Spinal cord (tissue), 10 donors: ENCODE measurements at places on chromosomes 1 and 21. TPM values are rescaled to one million over a fixed set of nuclear protein-coding genes. Genes with fewer than 3 reads are reported as not detected.

DNA sequence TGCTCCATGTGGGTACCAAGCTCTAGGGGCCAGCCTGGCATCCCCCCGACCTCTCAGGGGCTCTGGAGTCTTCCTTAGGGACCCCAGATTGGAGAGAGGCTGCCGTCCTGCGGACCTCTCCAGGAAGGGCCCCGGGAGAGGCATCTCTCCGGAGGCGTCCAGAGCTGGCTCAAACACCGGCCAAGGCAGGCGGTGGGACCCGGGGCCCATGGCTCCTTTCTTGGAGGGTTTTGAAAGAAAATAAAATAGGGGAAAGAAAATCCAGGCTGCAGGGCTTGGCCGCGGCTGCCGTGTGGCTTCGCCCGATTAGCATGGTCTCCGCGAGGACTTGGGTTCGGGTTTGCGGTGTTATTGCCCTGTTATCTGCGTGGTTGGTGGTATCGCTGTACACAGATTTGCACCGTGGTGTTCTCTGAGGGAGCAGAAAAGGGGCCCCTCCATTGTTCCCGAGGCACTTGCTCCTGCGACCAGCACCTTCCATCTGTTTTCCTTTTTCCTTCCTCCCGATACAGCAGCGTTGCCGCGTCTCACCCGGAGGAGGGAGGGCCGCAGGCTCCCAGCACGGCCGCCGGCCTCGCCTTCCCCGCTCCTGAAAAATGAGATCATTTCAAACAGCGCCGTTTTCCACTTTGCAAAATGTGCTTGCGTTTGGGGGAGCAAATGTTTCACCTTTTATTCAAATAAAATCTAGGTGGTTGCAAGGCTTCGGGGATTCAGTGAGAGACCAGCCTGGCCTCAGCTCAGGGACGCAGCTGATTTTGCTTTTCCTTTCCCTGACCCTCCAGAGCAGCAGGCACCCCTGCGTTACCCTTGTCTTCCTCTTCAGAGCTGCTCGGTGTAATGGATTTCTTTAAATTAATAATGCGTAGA lies 86.3 kb downstream of the PRDM16 start:
- H3K27me3 ChIP-seq: peaks cover 11% of the 10 kb centered on the region
- peaks cover 74% of the 10 kb centered on the region for H3K4me1 ChIP-seq

- no peak overlapping the region for H3K4me3 ChIP-seq
- peaks cover 41% of the 10 kb centered on the region for H3K4me1 ChIP-seq
- H3K27me3 ChIP-seq: no peaks in the 10 kb centered on the region
- DNase-seq: no peak
- H3K36me3 ChIP-seq: no peaks in the 10 kb centered on the region
These were observed 24.5 kb downstream of the IRF2BP2 start for GRCh38 chr1:234585330-234586055.

DNA sequence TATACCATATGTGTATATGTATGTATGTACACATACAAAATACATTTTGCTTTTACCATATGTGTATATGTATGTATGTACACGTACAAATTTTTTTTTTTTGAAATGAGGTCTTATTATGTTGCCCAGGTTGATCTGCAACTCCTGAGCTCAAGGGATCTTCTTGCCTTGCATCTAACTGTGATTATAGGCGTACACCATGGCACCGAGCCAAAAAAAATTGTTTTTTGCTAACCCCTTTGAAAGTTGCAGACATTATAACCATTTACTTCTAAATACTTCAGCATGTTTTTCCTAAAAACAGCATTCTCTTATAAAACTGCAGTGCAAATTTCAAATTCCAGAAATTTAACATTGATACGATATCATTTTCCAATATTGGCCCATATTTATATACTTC lies 147.0 kb downstream of the POU2F1 start:
- H3K4me1 ChIP-seq: peaks cover 3% of the 10 kb centered on the region
- no peaks in the 10 kb centered on the region for H3K27me3 ChIP-seq

GRCh38 chr21:36688324-36688723 lies 10.6 kb upstream of the SIM2 start:
- H3K27me3 ChIP-seq: peaks cover 64% of the 10 kb centered on the region
- H3K4me3 ChIP-seq: no peak overlapping the region
- H3K27ac ChIP-seq: no peak overlapping the region

- H3K27ac ChIP-seq: no peak overlapping the region
- no peaks in the 10 kb centered on the region for H3K27me3 ChIP-seq
- no peak overlapping the region for H3K4me3 ChIP-seq
- H3K36me3 ChIP-seq: no peaks in the 10 kb centered on the region
- H3K4me1 ChIP-seq: peaks cover 7% of the 10 kb centered on the region
These were observed 174.6 kb downstream of the RWDD3 start for GRCh38 chr1:95408507-95409136.

DNA sequence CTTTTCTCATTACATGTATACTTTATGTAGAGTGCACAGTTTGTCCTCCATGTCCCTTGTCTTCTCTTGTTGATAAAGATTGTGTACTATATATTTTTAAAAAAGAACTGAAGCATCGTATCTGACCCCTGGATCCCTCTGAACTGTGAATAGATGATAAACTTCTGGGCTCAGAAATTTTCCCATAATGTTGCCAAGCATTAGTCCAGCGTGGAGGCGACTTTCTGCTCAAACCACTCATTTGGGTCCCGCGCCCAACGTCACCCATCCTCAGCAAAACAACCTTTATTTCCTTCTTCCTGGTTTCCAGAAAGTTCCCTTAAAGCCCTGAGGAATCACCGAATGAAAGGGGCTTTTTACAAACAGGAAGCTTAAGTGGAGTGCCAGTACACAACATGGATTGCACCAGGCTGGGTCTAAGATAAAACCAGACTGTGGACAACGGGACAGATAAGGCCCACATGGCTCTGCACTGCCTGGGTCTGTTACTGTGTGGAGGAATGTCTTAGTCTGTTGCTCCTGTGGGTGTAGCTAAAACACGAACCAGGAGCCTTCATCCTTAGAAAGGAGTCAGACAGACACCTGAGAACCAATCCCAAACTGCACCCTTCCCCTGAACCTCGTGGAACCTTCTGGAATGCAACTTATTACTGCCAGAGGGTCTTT lies 15.6 kb downstream of the EVA1C start:
- H3K36me3 ChIP-seq: no peaks in the 10 kb centered on the region
- DNase-seq: no peak
- peaks cover 6% of the 10 kb centered on the region for H3K4me1 ChIP-seq
- no peaks in the 10 kb centered on the region for H3K27me3 ChIP-seq
- no peak overlapping the region for H3K4me3 ChIP-seq
- no peak overlapping the region for H3K27ac ChIP-seq

- H3K27me3 ChIP-seq: no peaks in the 10 kb centered on the region
- no peak overlapping the region for H3K27ac ChIP-seq
- no peak overlapping the region for H3K4me3 ChIP-seq
- DNase-seq: no peak
- H3K4me1 ChIP-seq: no peaks in the 10 kb centered on the region
These were observed 32.4 kb upstream of the PRDX6 start for GRCh38 chr1:173444757-173445156.

DNA sequence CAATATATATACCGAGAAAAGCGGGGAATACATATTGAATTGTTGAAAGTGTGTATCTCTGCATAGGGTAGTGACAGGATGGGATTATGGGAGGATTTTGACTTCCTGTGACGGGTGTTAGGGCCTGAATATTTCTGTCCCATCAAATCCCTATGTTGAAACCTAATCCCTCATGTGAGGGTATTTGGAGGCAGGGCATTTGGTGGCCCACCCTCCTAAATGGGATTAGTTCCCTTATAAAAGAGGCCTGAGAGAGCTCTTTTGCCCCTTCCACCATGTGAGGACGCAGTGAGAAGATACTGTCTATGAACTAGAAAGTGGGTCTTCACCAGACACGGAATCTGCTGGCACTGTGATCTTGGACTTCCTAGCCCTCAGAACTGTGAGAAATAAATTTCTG lies 137.3 kb downstream of the ZSCAN20 start:
- no peaks in the 10 kb centered on the region for H3K4me1 ChIP-seq
- H3K36me3 ChIP-seq: peaks cover 47% of the 10 kb centered on the region
- no peak for DNase-seq
- H3K4me3 ChIP-seq: no peak overlapping the region

GRCh38 chr1:60063561-60063960 lies 10.0 kb downstream of the C1orf87 start:
- H3K27ac ChIP-seq: no peak overlapping the region
- H3K4me3 ChIP-seq: no peak overlapping the region
- H3K4me1 ChIP-seq: no peaks in the 10 kb centered on the region
- H3K36me3 ChIP-seq: no peaks in the 10 kb centered on the region
- DNase-seq: no peak

- peak overlapping the region; percentile 4 for H3K27ac ChIP-seq
- no peaks in the 10 kb centered on the region for H3K36me3 ChIP-seq
- H3K4me1 ChIP-seq: peaks cover 9% of the 10 kb centered on the region
- H3K27me3 ChIP-seq: no peaks in the 10 kb centered on the region
- no peak for DNase-seq
- no peak overlapping the region for H3K4me3 ChIP-seq
These were observed 8.6 kb upstream of the RAB29 start for GRCh38 chr1:205783904-205784303.

DNA sequence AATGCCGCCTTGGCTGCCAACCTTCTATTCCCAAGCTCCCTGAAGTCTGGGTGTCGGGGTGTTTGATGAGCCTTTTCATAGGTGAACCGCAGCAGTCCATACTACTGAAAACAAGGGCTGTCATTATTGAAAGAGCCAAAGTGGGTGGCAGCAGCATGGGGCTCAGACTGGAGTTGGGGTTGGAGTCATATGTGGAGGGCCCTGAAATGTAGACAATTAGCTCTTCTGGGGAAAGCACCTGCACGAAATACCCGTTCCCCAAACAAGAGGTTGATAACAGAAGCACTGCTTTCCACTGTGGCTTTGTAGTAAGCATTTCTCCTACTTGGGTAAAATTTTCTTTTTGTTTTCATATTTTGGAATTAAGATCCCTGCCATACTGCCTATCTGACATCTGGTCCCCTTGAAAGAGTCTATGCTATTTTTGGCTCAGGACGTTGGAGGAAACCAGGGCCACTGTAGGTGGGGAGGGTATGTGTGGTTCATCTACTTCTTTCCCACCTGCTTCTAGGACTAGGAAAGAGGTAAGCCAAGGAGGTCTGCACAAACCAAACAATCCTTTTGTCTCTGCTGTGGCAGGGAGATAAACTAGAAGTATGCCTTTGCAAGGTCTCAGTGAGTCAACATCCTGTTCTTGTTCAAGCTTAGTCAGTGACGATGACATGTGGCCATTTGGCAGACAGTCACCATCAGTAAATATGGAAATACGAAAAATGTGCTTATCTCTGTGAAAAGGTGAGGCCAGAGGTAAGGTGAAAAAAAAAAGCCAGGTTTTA lies 197.0 kb upstream of the UBE2U start:
- H3K27me3 ChIP-seq: no peaks in the 10 kb centered on the region
- H3K27ac ChIP-seq: no peak overlapping the region
- no peaks in the 10 kb centered on the region for H3K36me3 ChIP-seq
- DNase-seq: no peak

- peaks cover 10% of the 10 kb centered on the region for H3K4me1 ChIP-seq
- no peak overlapping the region for H3K4me3 ChIP-seq
- no peaks in the 10 kb centered on the region for H3K36me3 ChIP-seq
- H3K27me3 ChIP-seq: peaks cover 18% of the 10 kb centered on the region
- no peak for DNase-seq
These were observed 36.5 kb downstream of the RIPK4 start for GRCh38 chr21:41730367-41730765.

DNA sequence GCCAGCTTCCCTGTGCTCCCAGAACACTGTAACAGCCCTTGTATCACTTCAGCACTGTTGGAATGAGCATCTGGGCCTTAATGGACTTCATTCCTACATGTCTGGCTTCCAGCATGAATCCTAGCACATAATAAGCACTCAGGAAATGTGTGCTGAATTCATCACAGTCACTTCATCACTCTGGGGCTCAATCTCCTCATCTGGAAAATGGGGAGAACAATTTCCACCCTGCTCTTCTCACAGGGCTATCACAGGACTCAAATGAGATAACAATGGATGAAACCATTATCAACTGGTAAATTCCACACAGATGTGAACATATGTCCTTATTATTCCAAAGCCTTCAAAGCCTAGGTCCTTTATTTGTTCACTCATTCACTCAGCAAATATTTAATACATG lies 12.4 kb downstream of the RAB3B start:
- H3K27ac ChIP-seq: no peak overlapping the region
- H3K4me3 ChIP-seq: no peak overlapping the region
- H3K27me3 ChIP-seq: no peaks in the 10 kb centered on the region
- no peaks in the 10 kb centered on the region for H3K4me1 ChIP-seq

GRCh38 chr1:225766967-225767633 lies 10.5 kb upstream of the SRP9 start:
- H3K36me3 ChIP-seq: no peaks in the 10 kb centered on the region
- no peaks in the 10 kb centered on the region for H3K27me3 ChIP-seq
- H3K4me3 ChIP-seq: no peak overlapping the region
- no peak for DNase-seq

DNA sequence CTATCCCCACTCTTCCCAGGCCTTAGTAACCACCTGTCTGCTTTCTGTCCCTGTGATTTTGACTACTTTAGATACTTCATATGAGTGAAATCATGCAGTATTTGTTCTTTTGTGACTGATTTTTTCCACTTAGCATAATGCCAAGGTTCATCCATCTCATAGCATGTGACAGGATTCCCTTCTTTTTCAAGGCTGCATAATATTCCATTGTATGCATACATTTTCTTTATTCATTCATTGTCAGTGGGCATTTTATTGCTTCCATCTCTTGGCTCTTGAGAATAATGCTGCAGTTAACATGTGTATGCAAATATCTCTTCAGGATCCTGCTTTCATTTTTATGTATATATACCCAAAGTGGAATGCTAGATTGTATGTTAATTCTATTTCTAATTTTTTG lies 56.4 kb downstream of the AGL start:
- H3K4me1 ChIP-seq: no peaks in the 10 kb centered on the region
- peaks cover 6% of the 10 kb centered on the region for H3K36me3 ChIP-seq
- no peak overlapping the region for H3K4me3 ChIP-seq

GRCh38 chr21:46628868-46629267 lies 6.6 kb upstream of the PRMT2 start:
- H3K4me1 ChIP-seq: peaks cover 10% of the 10 kb centered on the region
- no peak overlapping the region for H3K4me3 ChIP-seq
- H3K36me3 ChIP-seq: no peaks in the 10 kb centered on the region
- no peak for DNase-seq
- H3K27me3 ChIP-seq: no peaks in the 10 kb centered on the region
- no peak overlapping the region for H3K27ac ChIP-seq

DNA sequence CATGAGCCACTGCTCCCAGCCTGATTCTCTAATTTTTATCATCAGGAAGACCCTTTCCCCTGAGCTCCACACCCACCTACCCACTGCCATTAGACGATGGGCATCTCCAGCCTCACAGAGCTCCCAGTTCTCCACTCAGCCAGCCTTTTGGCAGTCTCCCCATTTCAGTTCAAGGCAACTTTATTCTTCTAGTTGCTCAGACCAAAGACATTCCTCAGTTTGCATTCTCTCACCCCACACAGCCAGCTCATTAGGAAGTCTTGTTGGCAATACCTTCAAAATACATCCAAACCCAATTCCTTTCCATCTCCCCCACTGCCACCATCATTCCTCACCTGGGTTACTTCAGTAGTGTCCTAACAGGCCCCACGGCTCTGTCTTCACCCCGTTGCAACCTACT lies 53.4 kb upstream of the COX20 start:
- H3K4me3 ChIP-seq: no peak overlapping the region
- no peaks in the 10 kb centered on the region for H3K27me3 ChIP-seq
- H3K4me1 ChIP-seq: no peaks in the 10 kb centered on the region

GRCh38 chr1:232305050-232305449 lies 324.9 kb downstream of the SIPA1L2 start:
- DNase-seq: no peak
- H3K36me3 ChIP-seq: no peaks in the 10 kb centered on the region
- H3K4me3 ChIP-seq: no peak overlapping the region
- no peak overlapping the region for H3K27ac ChIP-seq
- H3K27me3 ChIP-seq: no peaks in the 10 kb centered on the region
- H3K4me1 ChIP-seq: peaks cover 11% of the 10 kb centered on the region

Gene B3GALT5
- total RNA-seq: 3.1 TPM

Gene ZNF695
- total RNA-seq: 2.6 TPM

Gene ZNF593OS
- not detected for total RNA-seq

Gene MRPL39
- 47.6 TPM for total RNA-seq

Gene EFHD2
- 10.8 TPM for total RNA-seq

Gene C21orf58
- total RNA-seq: 2.9 TPM

Gene CFAP45
- 1.3 TPM for total RNA-seq
